ENCODE measurements at places on chromosomes 1 and 21.

DNA sequence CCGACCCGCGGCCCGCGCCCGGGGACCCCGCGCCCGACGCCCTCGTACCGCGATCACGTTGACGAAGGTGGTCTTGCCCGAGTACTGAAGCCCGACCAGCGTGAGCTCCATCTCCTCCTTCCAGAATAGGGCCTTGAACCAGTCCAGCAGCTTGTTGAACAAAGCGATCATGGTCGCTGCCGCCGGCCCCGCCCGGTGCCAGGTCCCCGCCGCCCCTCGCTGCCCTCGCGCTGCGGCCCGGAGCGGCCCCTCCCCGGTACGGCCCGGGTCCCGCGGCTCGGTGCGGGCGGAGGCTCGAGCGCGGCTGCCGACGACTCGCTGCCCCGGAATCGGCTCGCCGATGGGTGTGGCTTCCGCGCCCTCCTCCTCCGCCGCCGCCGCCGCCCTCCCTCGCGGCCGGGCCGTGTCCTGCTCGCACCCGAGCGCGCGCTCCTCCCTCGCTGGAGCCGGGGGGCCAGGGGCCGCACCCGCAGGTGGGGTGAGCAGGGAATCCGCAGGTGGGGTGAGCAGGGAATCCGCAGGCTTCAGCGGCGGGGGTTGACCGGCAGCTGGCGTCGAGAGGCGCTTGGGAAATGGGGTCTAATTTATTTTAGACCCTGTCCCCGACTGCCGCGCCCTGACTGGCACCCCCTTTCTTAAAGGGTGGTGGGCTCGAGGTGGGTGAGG, at the start of gene ARL8A:
Gene ARL8A (minus strand): TSS at position 336 of the 666 bp plus-strand sequence. CDS start 165 bp downstream, at position 171.
- peak; percentile 65 for DNase-seq

DNA sequence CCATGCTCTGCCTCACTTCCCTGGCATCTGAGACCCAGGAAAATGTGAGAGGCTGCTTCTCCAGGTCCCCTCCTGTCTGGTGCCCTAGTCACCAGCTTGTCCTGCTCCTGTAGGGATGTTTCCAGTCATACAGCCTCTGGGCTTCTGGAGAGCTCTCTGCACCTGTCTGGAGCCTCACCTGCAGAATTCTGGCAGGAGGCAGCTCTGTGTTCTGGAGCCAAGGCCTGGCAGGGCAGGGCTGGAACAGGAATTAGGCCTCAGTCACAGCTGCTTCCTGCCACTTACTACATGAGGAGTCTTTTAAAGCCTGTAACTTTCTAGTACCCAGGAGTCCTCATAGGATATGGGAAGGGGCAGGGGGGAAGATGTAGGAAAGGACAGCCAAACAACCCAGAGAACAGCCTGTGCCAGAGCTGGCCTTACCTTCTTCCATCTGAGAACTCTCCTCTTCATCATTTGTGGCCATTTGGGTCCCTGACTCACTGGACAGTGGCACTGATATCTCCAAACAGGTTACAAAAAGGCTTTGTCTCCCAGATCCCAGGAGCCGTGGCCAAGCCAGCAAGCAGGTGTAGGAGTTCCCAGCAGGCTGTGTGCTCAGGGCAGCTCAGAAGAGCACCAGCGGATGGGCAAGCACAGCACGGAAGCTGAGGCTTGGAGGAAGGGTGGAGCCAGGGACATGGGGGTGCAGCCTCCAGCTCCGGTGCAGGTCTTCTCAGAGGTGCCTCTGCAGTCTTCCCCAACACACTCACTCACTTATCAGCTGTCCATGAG, 31.4 kb upstream of the ARTN start:
- no peak for DNase-seq

DNA sequence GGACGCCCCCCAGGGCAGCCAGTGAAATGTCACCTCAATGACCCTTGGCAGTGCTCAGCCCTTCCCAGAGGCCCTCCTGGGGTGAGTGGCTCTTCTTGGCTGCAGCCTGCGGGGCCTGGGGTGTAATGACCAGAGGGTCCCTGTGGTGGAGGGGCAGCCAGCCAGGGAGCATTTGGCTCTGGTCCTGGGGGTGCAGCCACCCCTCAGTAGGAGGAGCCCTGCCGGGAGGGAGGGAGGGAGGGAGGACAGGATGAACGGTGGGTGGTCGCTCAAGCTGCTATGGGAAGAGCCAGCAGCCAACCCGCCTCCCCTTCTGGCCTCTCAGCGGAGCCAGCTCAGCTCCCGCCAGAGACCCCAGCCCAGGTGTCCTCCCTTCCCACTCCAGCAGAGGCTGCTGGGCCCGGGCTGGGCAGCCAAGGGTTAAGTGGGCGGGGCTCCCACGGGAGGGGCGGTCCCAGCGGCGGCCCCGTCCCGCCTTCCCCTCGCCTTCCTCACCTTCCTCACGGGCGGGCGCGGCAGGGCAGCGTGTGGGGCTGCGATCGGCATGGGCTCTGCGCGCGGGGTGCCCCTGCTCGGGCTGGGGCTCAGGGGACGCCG, 9.0 kb upstream of the PLCH2 start:
- no peak for DNase-seq

- DNase-seq, result no peak
Observed at GRCh38 chr21:41321211-41321907, 4.8 kb downstream of the FAM3B start.

DNA sequence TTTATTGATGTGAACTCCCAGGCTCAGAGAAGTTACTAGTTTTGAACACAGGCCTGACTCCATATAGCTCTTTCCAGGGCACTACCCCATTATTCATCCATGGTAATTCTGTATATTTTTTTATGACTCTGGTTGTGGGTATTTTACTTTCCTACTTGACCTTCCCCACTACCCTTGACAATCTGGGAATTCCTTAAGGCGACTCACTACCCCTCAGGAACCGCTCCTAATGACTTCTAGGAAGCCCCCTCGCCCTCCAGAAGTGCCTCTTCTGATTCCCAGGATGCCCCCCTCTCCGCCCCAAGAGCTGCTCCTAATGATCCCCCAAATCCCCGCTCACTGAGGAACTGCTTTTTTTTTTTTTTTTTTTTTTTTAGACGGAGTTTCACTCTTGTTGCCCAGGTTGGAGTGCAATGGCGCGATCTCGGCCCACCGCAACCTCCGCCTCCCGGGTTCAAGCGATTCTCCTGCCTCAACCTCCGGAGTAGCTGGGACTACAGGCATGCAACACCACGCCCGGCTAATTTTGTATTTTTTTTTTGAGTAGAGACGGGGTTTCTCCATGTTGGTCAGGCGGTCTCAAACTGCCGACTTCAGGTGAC, 972 bp upstream of the KDM4A start:
- no peak for DNase-seq

DNA sequence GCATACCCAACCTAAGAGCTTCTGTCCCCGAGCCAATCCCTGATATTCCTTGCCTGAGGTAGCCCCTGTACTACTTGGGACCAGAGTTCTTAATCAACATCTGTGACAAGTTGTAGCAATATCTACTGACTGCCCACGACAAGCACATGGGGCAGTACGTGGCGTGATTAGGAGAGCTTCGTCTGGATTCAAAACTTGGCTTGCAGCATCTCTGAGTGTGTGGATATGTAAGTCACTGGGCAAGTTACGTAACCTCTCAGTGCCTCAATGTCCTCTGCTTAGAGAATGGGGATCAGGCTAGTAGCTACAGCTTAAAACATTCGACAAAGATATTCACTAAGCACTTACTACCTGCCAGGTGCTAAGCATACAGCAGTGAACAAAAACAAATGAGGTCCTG, 5.0 kb downstream of the HSPG2 start:
- DNase-seq, result no peak

- DNase-seq, result no peak
Observed at GRCh38 chr21:14116080-14116481, 94.7 kb downstream of the LIPI start.

DNA sequence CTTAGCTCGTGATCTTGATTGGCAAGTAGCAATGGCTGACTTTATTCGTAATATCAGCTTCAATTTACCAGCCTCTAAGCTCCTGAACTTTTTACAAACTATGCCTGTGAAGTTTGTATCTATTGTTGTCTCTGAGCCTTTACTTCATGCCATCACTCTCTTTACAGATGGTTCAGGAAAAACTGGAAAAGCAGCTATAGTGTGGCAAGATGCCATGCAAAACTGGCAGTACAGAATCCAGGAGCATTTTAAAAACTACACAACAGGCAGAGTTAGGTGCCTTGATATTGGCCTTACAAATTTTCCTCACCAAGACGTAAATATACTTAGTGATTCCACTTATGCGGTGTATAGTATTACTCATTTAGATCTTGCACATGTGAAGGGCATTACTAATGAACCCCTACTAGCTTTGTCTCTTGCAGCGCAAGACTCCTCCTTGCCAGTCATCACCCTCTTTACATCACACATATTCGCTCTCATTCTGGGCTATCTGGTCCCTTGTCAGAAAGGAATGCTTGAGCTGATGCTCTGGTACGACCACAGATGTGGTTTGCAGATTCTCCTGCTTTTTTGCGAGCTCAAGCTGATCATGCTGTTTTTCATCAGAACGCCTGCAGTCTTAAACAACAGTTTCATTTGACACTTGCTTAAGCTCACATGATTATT, 36.3 kb downstream of the CLCA1 start:
- no peak for DNase-seq

DNA sequence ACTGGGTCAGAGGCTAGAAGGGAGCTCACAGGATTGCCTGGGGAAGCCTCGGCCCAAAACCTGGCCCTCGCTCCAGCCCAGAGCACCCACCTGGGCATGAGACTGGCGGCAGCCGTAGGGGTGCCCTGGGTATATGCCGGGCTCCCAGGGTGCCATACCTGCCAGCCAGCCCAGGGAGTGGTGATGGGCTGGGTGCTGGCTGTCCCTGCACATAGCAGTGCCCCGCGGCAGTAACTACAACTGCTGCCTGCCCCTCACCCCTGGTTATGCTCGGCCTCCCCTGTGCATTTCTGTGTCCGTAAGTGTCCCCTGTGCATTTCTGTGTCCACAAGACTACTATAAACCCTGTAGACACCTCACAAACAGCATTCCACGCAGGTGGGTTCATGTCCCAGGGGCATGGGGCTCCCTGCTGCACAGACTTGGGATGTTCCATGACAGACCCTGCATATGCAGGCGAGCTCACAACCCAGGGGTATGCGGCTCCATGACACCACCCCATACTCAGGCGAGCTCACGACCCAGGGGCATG, 5.8 kb upstream of the SPATC1L start:
- DNase-seq, result no peak

GRCh38 chr1:20867847-20868246, 80.7 kb upstream of the HP1BP3 start:
- DNase-seq, result no peak

- no peak for DNase-seq
Observed at GRCh38 chr1:11647333-11647732, 6.9 kb downstream of the FBXO2 start.

GRCh38 chr1:224300346-224300745, 29.6 kb downstream of the NVL start:
- DNase-seq, result no peak

- no peak for DNase-seq
Observed at GRCh38 chr1:53270873-53271272, 32.6 kb upstream of the MAGOH start.

DNA sequence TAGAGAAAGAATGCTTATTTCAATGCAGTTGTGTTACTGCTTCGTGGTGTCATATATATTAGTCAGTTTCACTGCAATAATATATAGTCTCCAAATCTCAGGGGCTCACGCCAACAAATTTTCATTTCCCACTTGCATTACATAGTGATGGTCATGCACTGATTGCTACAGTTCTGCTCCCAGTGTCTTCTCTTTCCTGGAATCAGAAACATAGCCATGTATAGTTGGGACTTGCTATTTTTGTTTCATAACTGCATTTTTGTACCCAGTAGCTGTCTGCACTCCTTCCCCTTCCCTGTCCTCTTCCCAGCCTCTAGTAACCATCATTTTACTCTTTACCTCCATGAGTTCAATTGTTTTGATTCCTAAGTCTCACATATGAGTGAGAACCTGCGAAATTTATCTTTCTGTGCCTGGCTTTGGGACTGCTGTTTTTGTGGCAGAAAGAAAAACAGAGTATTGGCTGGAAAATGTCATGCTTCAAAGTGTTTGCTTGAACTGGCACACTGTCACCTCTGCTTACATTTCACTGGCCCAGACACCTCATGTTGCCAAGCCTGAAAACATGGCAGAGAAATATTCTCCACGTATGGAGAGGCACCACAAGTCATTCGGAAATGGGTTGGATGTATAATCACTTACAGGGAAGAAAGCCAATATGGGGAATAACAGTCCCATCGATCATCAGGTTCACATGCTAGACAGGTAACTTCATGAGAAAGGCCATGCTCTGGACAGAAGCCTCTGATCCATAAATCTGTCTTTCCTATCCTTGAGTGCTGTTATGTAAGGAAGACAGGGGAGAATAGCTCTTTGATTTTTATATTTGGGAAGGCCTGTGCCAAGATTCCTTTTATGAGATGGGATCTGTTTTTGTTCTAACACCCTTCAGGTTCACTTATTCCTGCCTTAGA, 60.4 kb upstream of the BACH1 start:
- DNase-seq, result no peak

DNA sequence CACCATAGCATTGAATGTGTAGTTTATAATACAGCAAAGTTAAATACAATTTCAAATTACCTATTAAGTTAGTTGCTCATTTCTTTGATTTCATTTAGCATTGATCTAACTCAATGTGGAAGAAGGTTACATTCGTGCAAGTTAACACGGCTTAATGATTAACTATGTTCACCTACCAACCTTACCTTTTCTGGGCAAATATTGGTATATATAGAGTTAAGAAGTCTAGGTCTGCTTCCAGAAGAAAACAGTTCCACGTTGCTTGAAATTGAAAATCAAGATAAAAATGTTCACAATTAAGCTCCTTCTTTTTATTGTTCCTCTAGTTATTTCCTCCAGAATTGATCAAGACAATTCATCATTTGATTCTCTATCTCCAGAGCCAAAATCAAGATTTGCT, at the start of gene ANGPTL3:
Gene ANGPTL3 (plus strand): TSS at position 240 of the 400 bp plus-strand sequence. CDS start 47 bp downstream, at position 287.
- DNase-seq, result no peak

DNA sequence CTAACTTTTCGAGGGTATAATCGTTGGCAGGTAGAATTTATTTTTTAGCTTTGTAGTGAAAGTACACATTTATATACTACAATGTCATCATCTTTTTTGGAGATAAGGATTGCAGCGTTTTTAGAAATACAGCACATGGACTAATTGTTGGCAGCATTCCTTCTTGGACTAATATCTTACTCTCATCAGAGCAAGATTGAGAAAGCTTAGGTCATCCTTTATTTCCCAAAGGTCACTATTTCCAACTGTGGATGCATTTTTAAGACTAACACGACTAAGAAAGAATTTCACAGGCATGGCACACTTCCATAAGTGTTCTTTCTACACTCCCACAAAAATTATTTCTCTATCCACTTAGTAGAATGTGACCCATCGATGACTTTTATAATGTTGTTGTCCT, 732.3 kb downstream of the NCAM2 start:
- DNase-seq, result no peak

DNA sequence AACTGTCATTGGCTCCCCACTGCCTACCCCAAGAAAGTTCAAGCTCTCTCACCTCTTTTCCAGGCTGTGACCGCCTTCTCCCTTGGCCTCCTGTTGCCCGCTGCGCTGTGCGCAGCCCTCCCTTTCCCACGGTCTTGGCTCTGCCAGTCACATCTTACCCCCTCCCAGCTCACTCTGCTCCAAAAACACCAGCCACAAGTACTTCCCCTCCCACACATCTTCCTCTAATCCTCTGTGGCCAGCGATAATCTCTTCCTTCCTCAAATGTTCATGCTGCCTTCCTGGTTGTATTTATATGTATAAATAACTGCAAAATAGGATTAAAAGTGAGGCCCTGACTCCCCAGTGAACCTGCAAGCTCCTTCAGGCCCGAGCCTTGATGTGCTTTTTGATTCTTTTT, 81.8 kb downstream of the AJAP1 start:
- DNase-seq, result no peak

All from renal pelvis (tissue), 12 donors.